ENCODE measurements at places on chromosomes 11 and 22. TPM values are rescaled to one million over a fixed set of nuclear protein-coding genes. Genes with fewer than 3 reads are reported as not detected.
A peak's percentile ranks its signal among the peaks of the same experiment; 100 is the strongest.

DNA sequence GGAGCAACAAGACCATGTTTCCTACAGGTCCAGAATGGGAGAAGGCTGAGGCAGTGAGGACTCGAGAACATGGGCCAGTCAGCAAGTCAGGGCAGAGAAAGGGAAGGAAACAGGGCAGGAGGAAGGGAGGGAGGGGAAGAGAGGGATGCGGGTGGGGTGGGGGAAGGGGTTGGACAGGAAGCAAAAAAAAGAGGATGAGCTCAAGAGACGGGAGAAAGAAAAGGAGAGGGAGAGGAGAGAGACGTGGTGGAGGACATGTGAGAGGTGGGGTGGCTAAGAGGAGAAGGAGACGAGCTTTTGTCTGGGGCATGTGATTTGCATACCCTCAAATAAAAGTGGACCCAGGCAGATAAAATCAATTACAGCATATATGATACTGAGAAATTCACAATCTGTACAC, 389.5 kb upstream of the B3GAT1 start:
- no peak for DNase-seq

DNA sequence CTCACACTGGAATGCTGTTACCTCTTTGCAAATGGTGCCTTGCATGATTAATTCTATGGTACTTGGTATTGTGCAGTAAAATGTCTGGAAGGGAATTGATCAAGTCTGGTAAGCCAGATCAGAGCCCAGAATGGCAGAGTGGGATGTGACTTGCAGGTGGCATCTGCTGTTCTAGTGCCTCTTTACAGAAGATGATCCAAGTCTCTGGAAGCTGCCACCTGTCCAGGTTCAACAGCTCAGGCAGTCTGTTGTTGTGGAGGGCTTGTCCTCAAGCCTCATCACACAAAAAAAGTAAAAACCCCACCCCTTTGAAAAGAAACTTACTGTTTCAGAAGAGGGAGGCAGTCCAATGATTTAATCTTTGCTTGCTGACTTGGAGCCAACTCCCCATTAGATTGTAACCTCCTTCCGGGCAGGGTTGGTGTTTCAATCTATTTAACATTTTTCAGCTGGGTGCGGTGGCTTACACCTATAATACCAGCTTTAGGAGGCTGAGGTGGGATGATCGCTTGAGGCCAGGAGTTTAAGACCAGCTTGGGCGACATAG, 17.1 kb downstream of the ZNRF3 start:
- no peak for DNase-seq

- peak; percentile 35 for DNase-seq
Observed at GRCh38 chr11:33829430-33830141, 55.3 kb upstream of the FBXO3 start.

DNA sequence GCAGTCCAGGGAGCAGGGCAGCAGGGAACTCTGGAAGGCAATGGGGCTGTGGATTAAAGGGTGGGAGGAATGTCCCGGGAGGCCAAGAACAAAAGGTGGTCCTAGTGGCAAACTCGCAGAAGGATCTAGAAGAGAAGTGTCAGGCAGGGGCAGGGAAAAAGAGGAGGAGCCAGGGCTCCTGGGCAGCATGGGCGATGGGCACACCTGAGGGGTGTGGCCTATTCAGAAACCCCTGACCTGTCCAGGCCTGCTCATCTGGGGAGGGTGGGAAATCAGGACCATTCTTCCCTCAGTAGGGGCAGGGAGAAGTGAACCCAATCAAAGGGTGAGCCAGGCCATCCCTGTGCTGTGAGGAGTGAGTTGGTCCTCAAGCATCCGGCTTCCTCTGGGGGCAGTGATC, 108.6 kb downstream of the TRIM29 start:
- DNase-seq = no peak

GRCh38 chr11:75100314-75100713, 3.6 kb upstream of the OR2AT4 start:
- no peak for DNase-seq

GRCh38 chr11:35305670-35306382, 113.5 kb downstream of the SLC1A2 start:
- DNase-seq = no peak

- no peak for DNase-seq
Observed at GRCh38 chr22:28108851-28109250, 189.8 kb upstream of the PITPNB start.

Gene PGR
- total RNA-seq = 11.2 TPM

Gene C11orf52
- total RNA-seq = 0.79 TPM

- DNase-seq = no peak
Observed at GRCh38 chr22:32557444-32557843, 82.8 kb downstream of the FBXO7 start.

GRCh38 chr22:42673898-42674401, 24.8 kb upstream of the CYB5R3 start:
- no peak for DNase-seq

DNA sequence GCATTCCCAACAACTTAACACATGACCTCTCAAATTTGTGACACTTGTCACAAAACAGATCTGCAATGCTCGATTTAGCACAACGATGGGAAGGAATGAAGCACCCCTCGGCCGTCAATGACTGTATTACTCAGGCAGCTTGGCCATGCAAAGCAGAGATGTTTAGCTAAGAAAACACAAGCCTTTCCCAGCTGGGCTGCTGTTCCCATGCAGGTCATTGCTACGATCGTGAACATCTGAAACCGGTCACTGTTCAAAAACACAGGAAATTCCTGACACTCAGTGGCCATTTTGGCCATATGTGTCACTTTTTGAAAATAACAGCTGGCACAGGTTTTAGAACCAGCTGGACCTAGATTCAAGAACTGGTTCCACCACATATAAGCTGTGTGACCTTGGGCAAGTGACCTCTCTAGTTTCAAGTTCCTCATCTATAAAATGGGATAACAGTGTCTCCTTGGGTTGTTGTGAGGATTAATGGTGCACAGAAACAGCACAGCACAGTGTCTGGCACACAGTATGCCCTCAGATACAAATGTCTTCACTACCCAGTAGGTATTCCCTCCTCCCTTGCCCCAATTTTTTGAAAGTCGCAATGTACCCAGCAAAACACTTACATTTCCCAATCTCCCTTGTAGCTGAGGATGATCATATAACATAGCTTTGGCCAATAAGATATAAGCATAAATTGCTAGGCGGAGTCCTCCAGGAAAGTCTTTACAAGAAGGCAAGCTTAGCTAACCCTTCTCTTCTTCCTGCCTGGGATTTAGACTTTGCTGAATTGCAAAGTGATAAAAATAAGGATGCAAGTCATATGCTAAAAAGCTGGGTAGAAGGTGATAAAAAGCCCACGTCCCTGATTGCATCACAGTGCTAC, 93.1 kb downstream of the C11orf58 start:
- no peak for DNase-seq

DNA sequence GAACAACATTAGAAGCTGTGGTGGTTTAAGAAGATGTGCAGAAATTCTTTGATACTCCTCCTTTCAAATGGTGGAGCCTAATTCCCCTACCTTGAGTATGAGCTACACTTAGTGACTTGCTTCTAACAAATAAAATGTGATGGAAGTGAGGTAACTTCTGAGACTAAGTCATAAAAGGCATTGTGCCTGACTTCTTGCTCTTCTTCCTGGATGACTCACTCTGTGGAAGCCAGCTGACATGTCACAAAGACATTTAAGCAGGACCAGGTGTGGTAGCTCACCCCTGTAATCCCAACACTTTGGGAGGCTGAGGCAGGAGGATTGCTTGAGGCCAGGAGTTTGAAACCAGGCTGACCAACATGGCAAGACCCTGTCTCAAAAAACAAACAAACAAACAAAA, 3.9 kb upstream of the PLA2G3 start:
- no peak for DNase-seq

Measured in heart left ventricle (tissue), 16 donors.